Naive thymus-derived CD8-positive, alpha-beta T cell (primary cell): ENCODE measurements at places on chromosomes 12 and 14.

- DNase-seq: no peak
Observed at GRCh38 chr12:88952562-88952942, 372.3 kb upstream of the KITLG start.

- no peak for DNase-seq
Observed at GRCh38 chr12:131454418-131455217, 256.3 kb upstream of the SFSWAP start.

- DNase-seq: no peak
Observed at GRCh38 chr12:71440763-71441748, 1.5 kb downstream of the LGR5 start.

GRCh38 chr14:98408713-98409112 is 863.3 kb downstream of the BCL11B start:
- no peak for DNase-seq

DNA sequence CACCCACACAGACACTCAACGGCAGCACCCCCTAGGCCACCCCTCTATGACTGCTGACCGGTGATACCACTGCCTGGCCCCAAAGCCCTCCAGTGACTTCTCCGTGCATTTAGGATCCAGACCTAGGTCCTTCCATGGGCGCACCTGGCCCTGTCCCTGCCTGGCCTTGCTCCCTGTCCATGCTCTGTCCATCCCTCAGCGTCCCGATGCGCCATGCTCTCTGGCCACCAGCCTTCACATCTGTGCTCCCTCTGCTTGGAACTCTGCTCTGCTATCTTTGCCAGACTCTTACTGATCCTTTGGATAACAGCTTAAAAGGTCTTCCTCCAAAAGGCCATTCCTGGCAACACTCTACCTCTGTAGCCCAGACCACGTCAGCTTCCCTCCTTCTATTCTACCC is 25.4 kb upstream of the HDAC7 start:
- DNase-seq: no peak

DNA sequence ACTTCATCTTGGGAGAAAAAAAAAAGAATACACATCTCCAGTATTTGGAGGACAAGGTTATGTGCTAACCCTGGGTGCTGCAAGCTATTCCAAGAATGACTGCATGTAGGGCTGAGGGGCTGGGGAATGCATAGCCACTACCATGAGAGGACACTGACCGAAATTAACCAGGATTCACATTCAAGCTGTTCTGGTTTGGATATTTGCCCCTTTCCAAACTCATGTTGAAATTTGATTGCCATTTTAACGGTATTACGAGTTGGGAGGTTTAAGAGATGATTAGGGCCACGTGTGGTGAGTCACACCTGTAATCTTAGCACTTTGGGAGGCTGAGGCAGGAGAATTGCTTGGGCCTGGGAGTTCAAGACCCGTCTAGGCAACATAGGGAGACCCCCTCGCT is 18.5 kb upstream of the MARK3 start:
- DNase-seq: no peak

GRCh38 chr12:50563434-50563787 is 58.6 kb downstream of the DIP2B start:
- no peak for DNase-seq

DNA sequence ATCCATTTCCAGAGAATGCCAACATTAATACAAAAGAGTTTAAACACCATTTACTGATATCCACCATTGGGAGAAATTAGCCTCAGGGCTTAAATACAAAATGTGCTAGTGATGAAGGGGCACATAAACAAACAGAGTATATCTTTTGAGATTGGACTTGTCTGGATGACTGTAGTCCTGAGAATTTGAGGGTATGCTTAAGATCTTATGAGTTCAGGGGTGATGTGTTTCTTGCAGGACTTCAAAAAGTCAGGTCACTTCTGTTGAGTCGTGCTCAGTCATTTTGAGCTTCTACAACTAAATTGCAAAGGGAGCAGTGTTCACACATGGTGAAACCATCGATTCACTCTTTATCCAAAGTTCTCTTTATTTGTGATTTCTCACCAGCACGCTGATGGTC is 425.7 kb downstream of the ATP23 start:
- DNase-seq: no peak

DNA sequence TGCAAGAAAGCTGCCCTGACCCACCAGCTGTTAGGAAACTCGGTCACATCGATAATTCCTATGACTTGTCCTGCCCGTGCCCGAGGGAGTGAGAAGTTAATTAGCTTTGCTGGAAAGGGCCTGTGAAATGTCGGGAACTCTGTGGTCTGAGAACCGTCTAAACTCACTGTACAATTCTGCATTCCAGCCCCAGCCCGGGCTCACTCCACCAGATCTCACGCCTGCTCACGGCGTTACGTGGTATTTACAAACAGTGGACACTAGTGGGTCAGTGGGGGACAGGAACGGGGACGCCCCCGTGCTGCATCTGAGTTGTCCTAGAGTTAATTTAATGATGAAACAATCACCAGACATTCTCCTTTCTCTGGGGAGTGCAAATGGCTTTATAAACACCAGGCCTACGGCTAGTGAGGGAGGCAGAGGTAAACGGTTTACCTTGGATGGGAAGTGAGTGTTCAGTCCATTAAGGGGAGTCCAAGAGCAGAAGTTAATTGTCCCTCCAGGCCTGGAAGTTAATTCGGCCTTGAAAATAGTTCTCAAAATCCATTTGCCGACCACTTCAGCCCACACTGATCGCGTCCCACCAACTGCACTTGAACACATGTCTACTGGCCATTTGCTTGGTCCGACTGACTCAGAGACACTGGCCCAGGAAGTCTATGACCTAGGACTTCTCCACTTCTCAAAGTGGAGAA is 93.5 kb upstream of the MED13L start:
- DNase-seq: no peak

- no peak for DNase-seq
Observed at GRCh38 chr12:93982771-93983315, 165.5 kb upstream of the PLXNC1 start.

DNA sequence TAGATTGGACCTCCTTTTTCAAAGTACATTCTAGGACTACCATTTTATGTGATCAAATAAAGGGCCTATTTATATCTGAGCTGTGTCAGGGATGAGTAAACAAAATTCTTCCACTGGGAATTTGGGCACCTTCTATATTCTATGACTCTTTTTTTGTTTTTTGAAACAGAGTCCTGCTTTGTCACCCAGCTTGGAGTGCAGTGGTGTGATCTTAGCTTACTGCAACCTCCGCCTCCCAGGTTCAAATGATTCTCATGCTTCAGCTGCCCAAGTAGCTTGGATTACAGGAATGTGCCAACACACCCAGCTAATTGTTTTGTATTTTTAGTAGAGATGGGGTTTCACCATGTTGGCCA is 64.8 kb downstream of the DRAM1 start:
- no peak for DNase-seq

DNA sequence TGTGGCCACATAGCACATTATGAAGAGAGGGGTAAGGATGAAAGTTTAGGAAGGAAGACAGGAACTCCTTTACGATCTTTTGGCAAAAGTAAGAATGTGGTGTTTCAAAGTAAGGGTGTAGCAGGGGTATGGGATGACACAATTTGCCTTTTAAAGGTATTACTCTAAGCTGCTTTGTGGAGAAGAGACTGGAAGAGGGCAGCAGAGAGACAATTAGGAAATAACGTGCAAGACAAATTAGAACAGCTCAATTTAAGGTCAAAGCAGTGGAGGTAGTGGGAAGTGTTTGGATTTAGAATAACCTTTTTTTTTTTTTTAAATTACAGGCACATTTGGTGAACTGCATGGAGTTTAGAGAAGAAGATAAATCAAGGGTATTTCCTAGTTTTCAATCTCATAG is 342.6 kb downstream of the NOVA1 start:
- DNase-seq: no peak

DNA sequence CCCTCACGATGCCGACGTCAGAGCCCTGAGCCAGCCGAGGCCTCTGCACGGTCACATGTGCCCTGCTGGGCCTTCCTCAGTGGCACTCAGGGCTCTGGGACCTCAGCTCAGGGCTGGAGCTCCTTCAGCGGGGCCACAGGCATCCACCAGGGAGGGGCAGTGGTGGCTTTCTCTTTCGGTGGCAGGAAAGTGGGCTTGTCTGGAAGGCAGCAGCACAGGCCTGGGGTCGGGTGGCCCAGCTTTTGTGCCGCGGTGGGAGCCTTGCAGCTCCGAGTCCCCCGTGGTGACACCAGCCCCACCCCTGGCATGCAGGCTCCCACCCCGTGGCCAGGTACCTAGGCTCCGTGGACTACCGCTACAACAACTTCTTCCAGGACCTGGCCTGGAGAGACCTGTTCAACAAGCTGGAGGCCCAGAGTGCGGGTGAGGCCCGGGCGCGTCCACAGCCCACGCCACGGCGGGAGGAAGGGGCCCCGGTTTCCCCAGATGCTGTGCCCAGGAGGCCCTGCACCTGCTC is 14.2 kb upstream of the TEX22 start:
- no peak for DNase-seq

GRCh38 chr12:116689979-116690744 is 47.7 kb downstream of the SPRING1 start:
- no peak for DNase-seq

GRCh38 chr12:120495186-120495730 is 655 bp upstream of the DYNLL1 start:
- DNase-seq: no peak

DNA sequence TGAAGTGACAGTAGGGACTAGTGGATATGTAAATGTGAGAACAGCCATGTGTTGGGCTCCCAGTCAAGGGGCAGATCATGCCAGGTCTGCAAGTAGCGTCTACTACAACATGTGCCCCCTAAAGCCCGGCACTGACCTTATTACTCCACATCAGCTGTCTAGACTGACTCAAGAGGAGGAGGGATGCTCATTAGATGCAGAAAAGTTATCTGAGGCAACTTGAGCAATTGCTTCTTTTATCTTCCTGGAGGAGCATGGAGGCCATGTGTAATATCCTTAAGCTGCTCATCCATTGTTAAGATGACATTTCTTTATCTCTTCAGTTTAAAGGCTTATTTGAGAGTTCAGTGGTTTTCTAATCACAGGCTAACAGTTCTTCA is 404.7 kb upstream of the FLRT2 start:
- DNase-seq: no peak

GRCh38 chr12:102883204-102883799 is 33.7 kb downstream of the PAH start:
- peak; percentile 36 for DNase-seq

DNA sequence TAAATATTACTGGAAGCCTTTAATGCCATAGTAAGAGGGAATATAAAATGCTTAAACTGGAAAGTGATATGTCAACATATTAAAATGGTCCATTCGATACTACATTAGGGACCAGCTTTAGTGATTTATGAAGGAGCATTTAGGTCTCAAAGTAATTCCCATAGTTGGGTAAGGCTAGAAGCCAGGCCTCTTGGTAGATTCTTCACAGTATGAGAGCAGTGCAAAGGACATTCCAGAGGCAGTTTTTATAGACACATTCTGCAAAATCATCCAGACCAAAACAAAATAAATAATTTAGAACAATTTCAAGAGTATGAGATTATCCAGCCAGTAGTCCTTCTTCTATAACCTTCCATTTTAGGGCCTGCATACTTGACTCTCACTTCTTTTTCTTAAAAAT is 142.6 kb upstream of the PDZRN4 start:
- DNase-seq: no peak

DNA sequence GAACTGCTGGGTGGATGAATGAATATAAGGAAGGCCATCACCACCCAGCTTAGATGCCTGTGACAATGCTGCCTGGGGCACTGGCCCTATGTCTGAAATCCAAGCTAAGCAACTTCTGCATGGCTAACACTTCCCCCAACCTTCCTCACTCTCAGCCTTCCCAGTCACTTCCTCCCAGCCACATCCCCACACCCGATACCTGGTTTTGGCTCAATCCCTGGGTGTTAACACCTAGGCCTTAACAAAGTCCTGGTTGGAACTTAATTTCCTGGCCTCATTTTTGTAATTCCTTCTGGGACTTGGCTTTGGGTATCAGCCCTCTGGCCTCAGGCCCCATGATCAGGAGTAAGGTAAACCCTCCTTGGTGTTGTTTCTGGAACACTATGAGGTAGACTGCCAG is 110.0 kb downstream of the EFCAB11 start:
- DNase-seq: no peak

GRCh38 chr14:97802430-97803373 is 1005.5 kb downstream of the VRK1 start:
- DNase-seq: no peak

GRCh38 chr14:102848830-102849525 is 71.7 kb downstream of the TRAF3 start:
- DNase-seq: no peak

GRCh38 chr14:61296719-61297502 is 15.8 kb upstream of the TMEM30B start:
- DNase-seq: peak; percentile 65

GRCh38 chr12:58341791-58342190 is 400.4 kb downstream of the ATP23 start:
- no peak for DNase-seq
